ENCODE measurements at places on chromosomes 4 and X.

GRCh38 chrX:98111684-98112083, 1228.0 kb downstream of the RPA4 start:
- no peak for DNase-seq

GRCh38 chr4:169205075-169205743, 65.5 kb downstream of the SH3RF1 start:
- no peak for DNase-seq

DNA sequence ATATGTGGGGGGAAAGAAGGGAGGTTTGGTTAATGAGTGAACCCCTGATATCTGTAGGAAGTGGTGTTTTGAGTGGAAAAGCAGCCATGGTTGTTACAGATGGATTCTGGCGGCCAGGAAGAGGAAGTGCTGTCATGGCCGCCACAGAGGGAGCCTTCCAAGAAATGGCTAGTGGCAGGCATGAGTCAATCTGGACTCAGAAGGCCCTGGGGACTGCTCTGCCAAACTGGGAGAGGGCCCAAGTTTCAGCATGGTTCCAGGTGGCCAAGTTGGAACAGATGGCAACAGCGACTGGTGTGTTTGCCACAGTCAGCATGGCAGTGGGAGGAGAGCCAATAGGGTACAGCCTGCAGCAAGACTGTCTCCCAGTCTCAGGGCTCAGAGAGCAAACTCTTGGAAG, 32.5 kb downstream of the ETDB start:
- no peak for DNase-seq

- no peak for DNase-seq
Observed at GRCh38 chr4:36308150-36308549, 26.7 kb downstream of the DTHD1 start.

- no peak for DNase-seq
Observed at GRCh38 chr4:151418385-151418784, 9.4 kb downstream of the FHIP1A start.
